Melanocyte of skin (primary cell): ENCODE measurements at places on chromosomes 5 and 9. TPM values are rescaled to one million over a fixed set of nuclear protein-coding genes. Genes with fewer than 3 reads are reported as not detected.

Gene TPPP
- total RNA-seq, result 1.2 and 1.7 TPM in 2 replicates

Gene VDAC1
- 651 and 671 TPM in 2 replicates for total RNA-seq

Gene SLC34A1
- total RNA-seq, result 0.69 TPM in 1 of 2 replicates, not detected in the other

Gene LPAR1
- total RNA-seq, result 0.34 and 2.2 TPM in 2 replicates

Gene HTR4
- not detected in 2 replicates for total RNA-seq

Gene CAMK4
- 0.46 and 1.00 TPM in 2 replicates for total RNA-seq

Gene CDX1
- total RNA-seq, result not detected in 2 replicates

Gene DIAPH1
- total RNA-seq, result 23.3 and 26.1 TPM in 2 replicates

Gene FAM174A
- total RNA-seq, result 18.8 and 28.6 TPM in 2 replicates

Gene SH3RF2
- under 0.01 and 0.73 TPM in 2 replicates for total RNA-seq

Gene DOCK8
- 10.0 and 13.3 TPM in 2 replicates for total RNA-seq
